SHP77 (cell line): ENCODE measurements at places on chromosomes 6 and 20.

DNA sequence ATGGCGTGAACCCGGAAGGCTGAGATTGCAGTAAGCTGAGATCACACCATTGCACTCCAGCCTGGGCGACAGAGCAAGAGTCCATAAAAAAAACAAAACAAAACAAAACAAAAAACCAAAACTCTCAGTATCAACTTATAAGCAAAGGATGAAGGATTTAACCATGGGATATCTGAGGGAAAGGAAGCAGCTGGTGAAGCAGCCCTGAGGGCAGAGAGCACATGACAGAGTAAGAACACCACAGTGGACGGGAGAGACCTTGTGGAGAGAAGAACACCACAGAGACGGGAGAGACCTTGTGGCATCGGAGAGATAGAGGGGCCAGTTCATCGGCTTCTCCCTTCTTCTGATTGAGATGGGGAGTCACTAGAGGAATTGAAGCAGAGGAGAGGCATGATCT lies 697.2 kb downstream of the HDGFL1 start:
- DNase-seq: no peak

GRCh38 chr6:3419624-3420272 lies 37.1 kb downstream of the SLC22A23 start:
- DNase-seq: no peak

GRCh38 chr6:123841067-123841896 lies 37.6 kb downstream of the NKAIN2 start:
- DNase-seq: peak; percentile 76

GRCh38 chr6:110366256-110366655 lies 8.1 kb upstream of the METTL24 start:
- no peak for DNase-seq

- no peak for DNase-seq
Observed at GRCh38 chr20:40286975-40287531, 402.0 kb downstream of the MAFB start.

- DNase-seq: no peak
Observed at GRCh38 chr20:52303281-52303950, 111.8 kb upstream of the ZFP64 start.

- peak; percentile 74 for DNase-seq
Observed at GRCh38 chr6:167766986-167767714, 59.6 kb upstream of the AFDN start.

GRCh38 chr6:2230659-2231277 lies 14.6 kb downstream of the GMDS start:
- no peak for DNase-seq

GRCh38 chr6:155943635-155944034 lies 488.0 kb upstream of the NOX3 start:
- DNase-seq: no peak
